Ascending aorta (tissue), 2 donors: ENCODE measurements at places on chromosomes 6 and 20. TPM values are rescaled to one million over a fixed set of nuclear protein-coding genes. Genes with fewer than 3 reads are reported as not detected.

GRCh38 chr6:164252291-164252690, 837.8 kb downstream of the QKI start:
- H3K36me3 ChIP-seq = no peaks in the 10 kb centered on the region
- H3K27me3 ChIP-seq = no peaks in the 10 kb centered on the region
- no peak overlapping the region for H3K4me3 ChIP-seq
- H3K27ac ChIP-seq = no peak overlapping the region
- H3K4me1 ChIP-seq = no peaks in the 10 kb centered on the region

- DNase-seq = no peak
- no peaks in the 10 kb centered on the region for H3K27me3 ChIP-seq
- H3K27ac ChIP-seq = no peak overlapping the region
- H3K4me1 ChIP-seq = no peaks in the 10 kb centered on the region
- H3K4me3 ChIP-seq = no peak overlapping the region
- H3K36me3 ChIP-seq = peaks cover 14% of the 10 kb centered on the region
Measured at GRCh38 chr20:1926237-1926636, 31.0 kb downstream of the SIRPA start.

NKAIN4 gene
- total RNA-seq = not detected

CARMIL1 gene
- total RNA-seq = 16.1 TPM
